ENCODE measurements at places on chromosomes 13 and 19. TPM values are rescaled to one million over a fixed set of nuclear protein-coding genes. Genes with fewer than 3 reads are reported as not detected.

The SYT5 gene
- not detected for total RNA-seq

The DEDD2 gene
- 21.5 TPM for total RNA-seq

The CACNG6 gene
- 0.43 TPM for total RNA-seq

The ZNF260 gene
- 8.1 TPM for total RNA-seq

The GPR180 gene
- 14.2 TPM for total RNA-seq

The ZNF416 gene
- total RNA-seq, result 5.5 TPM

The HIPK4 gene
- 0.17 TPM for total RNA-seq

The C13orf42 gene
- total RNA-seq, result not detected
